ENCODE measurements at places on chromosomes 12 and 14.

DNA sequence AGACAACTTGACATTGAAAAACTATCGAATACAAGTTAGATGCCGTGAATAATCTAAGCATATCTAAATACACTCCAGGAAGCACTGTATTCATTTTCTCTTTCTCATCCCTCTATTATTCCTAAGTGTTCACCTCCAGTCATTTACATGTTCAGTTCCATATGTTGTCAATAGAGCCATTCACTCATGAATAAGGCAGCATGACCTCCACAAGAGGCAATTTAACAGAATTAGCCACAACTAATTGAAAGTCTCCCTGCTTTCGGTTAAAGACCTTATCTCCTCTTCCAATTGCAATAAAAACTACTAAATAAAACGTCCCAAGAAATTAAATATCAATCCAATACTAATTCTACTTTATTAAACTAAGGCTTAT lies 1.8 kb downstream of the LRIG3 start:
- no peak for DNase-seq

DNA sequence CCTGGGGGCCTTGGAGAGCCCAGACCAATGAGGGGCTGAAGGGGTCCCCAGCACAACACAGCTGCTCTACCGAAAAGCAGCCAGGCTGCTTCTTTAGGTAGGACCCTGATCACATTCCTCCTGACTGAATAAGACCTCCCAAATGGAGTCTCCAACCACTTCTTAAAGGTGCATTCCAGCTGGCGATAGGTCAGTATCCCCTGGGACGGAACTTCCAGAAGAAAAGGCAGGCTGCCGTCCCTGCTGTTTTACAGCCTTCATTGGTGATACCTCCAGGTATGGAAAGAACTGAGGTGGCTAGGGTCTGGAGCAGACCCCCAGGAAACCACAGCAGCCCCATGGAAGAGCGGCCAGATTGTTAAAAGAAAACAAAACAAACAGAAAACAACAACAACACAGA lies 340.6 kb downstream of the BTG1 start:
- DNase-seq, result no peak

GRCh38 chr14:52069307-52070050 lies 620 bp upstream of the NID2 start:
- DNase-seq, result no peak

- no peak for DNase-seq
Measured at GRCh38 chr12:91230841-91231240, 48.2 kb upstream of the DCN start.

DNA sequence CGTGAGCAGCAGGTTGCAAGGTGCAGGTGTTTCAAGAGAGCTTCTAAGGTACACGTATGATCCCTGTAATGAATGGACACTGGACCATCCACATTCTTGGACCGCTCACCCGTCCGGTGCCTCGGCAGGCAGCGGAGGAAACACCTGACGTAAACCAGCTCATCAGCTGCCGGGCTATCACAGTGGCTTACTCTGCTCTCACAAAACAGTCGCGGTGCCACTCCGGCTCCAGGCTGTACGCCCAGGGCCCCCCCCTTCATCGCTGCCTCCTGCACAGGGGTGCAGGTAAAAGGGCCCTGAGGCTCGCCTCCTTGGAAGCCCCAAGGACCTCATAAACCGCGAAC lies 436 bp downstream of the VPS33A start:
- peak; percentile 21 for DNase-seq

DNA sequence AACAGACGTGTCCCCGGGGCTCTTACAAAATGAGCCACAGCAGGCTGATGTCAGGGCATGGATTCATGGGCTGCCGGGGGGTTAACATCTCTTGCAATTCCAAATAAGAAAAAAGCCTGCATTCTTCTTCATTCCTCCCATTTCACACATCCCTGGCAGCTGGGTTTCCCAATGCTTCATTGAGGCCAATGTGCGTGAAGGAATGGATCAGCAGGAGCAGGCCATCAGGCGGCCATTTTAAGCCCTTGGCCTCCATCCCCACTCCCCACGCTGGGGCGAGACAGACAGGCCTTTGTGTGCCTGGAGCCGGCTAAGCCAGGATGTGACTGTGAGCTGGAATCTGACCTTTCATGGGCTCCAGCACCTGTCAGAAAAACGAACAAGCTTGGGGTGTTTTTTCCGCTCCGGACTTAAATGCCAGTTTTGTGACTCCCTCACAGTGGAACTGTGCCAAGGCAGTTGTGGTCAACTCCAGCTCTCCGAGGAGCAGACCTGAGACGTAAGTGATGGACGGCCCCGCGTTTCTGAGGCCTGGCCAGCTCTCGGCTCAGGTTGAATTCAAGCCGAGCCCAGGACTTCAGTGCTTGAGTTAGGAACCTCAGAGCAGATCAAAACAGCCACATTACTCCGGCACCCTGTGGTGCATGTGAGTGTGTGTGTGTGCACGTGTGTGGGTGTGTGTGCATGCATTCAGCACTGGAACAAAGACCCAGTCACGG lies 133.1 kb downstream of the TMEM30B start:
- DNase-seq, result no peak

GRCh38 chr12:109831365-109831764 lies 1.8 kb downstream of the TRPV4 start:
- DNase-seq, result no peak
